ENCODE measurements at places on chromosomes 6 and 20.

DNA sequence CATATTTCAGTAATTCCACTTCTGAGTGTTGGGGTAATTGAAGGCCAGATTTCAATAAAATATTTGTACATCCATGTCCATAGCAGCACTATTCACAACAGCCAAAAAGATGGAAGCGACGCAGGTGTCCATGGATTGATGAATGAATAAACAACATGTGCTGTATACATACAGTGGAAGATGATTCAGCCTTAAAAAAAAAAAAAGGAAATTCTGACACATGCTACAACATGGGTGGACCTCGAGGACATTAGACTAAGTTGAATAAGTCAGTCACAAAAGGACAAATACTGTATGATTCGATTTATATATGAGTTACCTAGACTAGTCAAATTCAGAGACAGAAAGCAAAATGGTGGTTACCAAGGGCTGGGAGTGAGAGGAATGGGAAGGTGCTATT, 57.2 kb downstream of the TRAM2 start:
- DNase-seq: no peak

DNA sequence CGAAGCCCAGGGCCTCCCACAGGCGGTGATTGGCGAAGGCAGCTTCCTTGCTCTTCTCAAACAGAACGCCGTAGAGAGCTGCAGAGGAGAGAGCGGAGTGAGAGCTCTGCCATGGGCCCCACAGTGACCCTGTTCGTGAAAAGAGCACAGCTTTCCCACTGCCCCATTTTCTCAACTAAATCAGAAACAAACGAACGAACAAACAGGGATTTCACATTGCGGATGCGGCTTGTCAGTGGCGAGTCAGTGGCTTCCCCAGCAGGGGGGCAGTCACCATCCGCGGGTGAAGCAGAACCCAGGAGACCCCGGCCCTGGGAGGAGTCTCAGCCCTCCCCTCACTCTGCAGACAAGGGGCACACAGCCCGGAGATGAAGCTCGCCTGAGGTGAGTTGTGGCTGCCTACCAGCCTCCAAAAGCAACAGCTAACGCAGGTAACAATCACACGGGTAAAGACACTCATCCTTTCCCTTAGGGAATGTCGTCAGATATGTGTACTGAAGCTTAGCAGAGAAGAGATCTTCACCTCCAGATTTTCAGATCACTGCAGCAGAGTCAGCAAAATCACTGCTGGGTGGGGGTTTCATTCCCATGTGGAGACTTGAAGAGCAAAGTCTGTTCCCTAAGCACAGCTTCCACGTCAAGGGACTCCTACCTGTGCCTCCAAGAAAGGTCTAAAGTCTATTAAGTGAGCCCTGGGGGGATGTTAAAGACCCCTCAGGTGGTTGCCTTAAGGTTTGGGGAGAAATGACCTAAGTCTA, 51.2 kb upstream of the GPR31 start:
- DNase-seq: no peak

DNA sequence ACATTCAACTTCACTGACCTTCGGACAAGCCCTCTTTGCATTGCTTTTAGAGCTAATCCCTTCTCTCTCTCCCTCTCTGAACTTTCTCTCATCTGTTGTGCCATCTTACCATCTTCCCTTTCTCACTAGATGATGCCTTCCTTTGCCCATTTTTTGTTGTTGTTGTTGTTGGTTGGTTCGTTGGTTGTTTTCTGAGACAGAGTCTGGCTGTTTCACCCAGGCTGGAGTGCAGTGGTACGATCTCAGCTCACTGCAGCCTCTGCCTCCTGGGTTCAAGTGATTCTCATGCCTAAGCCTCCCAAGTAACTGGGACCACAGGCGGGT, 18.8 kb downstream of the MAP3K5 start:
- no peak for DNase-seq

DNA sequence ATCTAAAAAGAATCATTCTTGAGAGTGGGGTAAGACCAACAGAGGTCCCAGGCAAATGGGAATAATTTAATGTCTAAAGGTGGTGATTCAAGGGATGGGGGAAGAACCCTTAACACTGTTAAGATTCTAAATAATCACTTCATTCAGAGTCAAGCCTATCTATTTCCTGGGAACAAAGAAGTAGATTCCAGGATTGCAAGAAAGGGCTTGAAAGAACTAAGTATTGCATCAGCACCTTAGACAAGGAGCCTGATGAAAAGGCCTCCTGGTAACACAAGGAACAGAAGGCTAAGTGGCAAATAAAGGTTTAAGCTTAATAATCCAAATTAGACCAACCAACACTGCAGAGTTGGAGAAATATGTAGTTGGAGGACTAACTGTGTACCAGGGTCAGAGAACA, 620.7 kb upstream of the BTBD3 start:
- no peak for DNase-seq

Data from EH (cell line).